Stimulated activated CD8-positive, alpha-beta memory T cell treated with anti-CD3 and anti-CD28 coated beads, Interleukin-7, amount 100 ng/mL, for 4 hours (primary cell): ENCODE measurements at places on chromosomes 5 and 9.

GRCh38 chr9:86470326-86470725 is 116.1 kb upstream of the TUT7 start:
- DNase-seq = no peak

GRCh38 chr5:126199467-126199866 is 223.7 kb upstream of the GRAMD2B start:
- DNase-seq = no peak

GRCh38 chr5:98917433-98917832 is 11.4 kb downstream of the CHD1 start:
- DNase-seq = no peak

DNA sequence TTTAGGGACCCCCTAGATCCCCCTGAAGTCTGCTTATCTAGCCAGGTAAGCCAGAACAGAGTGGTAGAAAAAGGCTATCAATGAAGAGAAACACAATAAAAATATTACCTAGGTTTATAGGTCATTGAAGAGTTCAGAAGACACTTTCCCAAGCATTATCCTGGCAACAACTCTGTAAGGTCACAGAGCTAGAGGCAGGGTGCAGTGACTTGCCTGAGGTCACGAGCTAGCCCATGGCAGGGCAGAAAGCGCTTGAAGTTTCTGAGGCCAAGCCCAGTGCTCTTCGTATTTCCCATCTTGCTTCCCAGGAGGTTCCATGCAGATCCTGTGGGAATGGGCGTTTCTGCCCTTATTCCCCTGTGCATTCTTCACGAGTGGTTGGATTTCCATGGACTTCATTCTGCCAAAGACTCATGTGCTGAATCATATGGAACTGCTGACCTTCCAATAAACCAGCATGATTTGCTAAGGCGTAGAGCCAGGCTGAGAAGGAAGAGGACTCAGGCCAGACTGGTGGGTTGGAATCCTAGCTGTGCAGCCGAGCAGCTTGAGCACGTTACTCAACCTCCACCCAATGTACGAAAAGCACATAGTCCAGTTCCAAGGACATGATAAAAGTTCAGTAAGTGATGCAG is 22.1 kb downstream of the TRMO start:
- DNase-seq = no peak

GRCh38 chr5:172554562-172554961 is 86.5 kb upstream of the NEURL1B start:
- no peak for DNase-seq

DNA sequence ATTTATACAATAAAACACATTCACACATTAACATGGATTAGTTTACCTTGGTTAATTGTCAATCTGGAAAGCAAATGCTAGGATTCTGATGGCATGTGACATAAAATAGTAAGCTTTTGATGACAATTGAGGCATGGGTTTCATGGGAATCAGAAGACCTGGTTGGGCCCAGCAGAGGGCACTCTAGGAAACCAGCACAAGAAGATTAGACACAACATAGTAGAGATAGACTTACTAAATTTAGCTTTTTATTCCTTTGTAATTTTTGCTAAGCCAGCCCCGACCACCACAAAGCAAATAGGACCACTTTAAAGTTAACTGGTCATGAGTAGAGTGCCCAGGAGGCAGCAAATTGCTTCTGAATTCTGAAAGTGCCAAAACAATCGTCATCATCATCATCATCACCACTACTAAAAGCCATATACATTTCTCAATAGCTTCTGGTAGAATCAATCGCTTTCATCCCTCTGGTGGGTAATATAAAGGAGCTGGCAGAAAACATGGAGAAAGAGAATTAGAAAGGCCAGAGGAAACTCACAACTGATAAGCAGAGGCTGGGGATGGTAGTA is 163.2 kb downstream of the ARRDC3 start:
- no peak for DNase-seq

- no peak for DNase-seq
Measured at GRCh38 chr9:37650299-37650872, 368 bp upstream of the FRMPD1 start.

- no peak for DNase-seq
Measured at GRCh38 chr5:78221964-78222451, 72.5 kb downstream of the AP3B1 start.

DNA sequence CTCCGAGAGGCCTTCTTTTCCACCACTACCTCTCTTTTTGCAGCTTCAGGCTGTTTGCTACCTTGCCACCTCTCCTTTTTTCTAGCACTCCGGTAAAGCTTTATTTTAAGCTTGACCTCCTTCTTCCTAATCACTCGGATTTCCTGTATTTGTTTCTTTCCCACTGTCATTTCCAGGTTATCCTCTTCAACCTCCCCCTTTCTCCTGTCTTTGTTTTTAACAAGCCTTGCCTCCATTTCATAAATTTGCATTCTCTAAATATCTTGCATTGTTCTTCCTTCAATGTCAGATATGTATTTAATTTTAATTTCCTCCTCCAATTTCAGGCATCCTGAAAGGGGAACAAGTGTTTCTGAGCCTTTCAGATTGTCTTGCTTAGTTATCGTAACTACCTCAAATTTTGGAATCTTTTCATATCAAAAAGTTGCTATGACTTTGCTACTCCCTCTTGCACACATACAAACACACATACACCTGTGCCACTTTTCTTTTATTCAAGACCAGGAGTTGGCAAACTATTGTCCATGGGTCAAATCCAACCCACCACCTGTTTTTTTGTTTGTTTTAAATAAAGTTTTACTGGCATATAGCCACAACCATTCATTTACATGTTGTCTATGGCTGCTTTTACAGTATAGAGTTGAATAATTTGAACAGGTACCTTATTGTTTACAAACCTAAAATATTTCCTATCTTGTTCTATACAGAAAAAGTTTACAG is 22.7 kb downstream of the DPYSL3 start:
- no peak for DNase-seq

DNA sequence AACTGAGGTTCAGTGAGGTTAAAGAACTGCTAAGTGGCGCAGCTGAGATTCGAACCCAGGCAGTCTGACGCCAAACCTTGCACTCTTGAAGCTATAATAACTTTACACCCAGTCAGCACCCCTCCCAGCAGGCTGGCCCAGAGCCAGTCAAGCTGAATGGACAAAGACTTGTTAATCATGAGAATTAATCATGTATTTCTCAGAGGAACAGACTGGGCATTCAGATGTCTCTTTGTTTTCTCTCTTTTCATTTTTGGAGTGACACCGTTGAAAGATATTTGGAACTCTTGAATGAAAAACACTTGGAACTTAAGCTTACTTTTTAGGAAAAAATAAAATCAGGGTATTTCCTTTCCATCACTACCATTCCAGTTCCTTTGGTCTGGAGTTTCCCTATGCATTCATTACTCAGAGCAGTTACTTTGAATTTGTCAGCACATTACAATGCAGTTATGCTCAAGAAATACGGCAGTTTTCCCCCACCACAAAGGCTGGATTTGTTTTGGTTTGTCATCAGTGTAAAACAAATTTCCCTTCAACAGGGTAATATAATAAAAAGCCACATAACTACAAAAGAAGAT is 22.6 kb upstream of the MAMDC2 start:
- DNase-seq = no peak

DNA sequence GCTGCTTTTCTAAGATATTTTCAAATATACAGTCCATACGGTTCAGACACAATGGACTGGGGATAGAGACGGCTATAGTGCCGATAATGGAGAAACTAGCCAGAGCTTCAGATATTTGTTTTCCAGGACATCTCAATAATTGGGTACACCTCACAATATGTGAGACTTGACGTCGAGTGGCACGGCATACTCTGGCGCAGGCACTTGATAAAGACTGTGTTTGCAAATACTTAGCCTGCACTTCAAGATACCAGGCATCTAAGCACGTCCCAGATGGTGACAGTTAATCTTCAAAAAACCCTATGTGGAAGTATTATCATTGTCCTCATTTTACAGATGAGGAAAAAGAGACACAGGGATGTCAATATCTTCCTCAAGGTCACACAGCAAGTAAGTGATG is 48.5 kb downstream of the SEMA5A start:
- DNase-seq = no peak

DNA sequence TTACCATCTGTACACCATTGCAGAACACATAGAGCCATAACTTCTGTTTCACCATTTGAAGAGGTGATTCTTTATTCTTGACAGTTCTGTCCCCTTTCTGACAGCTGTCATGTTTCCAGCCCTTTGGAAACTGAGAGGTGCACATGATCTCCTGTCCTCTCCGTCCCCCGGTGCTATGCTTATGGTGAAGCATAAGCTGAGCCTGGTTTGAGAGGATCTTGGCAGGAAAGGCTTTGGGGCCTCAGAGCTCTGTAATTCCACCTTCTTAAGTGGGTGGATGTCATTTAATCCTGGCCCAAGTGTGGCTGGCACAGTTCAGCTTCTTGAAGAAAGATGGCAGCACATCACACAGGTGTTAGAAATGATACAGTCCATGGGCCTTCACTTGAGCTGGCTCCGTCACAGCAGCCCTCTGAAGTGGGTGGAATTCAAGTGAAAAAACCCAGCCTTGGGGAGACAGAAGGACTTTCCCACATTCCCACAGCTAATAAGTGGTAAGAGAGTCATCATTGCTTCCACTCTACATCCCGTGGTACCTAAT is 30.7 kb upstream of the GRPEL2 start:
- DNase-seq = no peak

- DNase-seq = no peak
Measured at GRCh38 chr9:76725885-76726284, 38.4 kb upstream of the PCA3 start.

DNA sequence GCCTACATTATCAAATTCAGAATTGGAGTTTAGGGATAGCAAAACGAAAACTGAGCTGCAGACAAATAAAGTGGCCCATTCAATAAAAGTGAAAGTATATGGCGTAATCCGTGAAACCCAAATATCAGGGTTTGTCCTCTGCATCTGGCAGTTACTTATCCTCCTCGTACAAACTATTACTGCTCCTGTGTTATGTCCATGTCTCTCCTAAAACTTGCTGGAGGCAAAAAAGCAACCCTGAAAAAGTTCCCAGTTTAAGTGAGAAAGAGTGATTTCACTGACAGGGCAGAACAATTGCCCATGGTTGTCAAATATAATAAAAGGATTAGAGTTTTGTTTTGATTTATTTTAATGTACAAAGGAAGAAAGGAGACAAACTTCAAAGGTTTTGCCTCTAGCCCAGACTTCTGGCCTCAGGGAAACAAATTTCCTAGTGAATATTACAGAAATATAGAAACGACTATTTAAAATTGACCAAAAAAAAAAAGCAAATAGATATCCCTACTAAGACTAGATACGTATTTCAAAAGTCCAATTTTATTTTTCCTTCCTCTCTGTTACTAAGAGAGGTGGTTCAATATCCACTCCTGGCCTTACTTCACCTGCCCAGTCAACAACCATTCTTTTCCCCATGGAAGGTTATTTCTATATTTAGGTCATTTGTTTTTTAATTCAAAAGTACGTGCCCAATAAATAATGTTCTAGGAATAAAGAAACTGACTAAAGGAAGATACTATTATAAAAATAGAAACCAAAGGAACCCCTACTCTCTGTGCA is 50.0 kb downstream of the NFIB start:
- DNase-seq = no peak

DNA sequence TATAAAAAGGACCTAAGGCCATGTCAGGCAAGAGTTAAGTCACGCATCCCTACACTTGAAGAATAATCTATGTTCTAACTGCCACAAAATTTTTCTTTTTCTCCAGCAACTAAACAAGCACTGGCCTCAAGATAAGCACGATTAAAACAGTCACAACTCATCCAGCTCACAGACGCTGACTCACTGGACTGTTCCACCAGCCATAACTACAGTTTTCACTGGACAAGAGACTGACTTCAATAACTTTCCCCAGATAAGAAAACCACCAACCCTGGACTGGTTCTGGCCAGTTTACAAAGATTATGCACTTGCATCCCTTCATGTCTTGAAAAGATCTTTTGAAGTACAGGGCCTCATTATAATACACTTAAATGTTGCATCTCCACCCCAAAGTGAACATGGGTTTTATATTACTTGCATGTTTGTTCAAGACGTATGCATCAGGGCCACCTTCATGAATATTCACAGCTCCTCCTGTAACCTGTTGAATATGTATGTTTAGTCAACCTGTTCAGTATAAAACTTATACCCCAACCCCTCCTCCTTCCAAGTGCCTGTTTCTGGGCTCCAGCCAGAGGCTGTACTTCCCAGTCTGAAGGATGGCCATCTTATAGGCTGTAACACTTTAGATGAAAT is 129.3 kb upstream of the EPB41L4A start:
- DNase-seq = no peak

- no peak for DNase-seq
Measured at GRCh38 chr5:89229331-89230070, 346.5 kb upstream of the MEF2C start.

DNA sequence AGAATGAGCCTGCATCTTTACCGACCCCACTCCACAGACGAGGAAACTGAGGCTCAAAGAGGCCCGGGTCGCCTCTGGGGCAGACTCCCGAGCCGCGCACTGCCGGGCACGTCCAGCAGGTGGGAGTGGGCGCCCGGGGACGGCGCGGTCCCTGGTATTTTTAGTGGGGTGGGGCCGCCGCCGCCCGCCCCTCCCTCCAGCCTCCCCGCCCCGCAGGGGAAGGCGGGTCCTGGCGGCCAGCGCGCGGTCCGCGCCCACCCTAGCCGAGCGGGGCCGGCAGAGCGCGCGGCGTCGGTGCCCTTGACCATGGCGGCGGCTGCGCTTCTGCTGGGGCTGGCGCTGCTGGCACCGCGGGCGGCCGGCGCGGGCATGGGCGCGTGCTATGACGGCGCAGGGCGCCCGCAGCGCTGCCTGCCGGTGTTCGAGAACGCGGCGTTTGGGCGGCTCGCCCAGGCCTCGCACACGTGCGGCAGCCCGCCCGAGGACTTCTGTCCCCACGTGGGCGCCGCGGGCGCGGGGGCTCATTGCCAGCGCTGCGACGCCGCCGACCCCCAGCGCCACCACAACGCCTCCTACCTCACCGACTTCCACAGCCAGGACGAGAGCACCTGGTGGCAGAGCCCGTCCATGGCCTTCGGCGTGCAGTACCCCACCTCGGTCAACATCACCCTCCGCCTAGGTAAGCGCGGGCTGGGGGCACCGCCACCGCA is at the start of gene LAMC3:
TSS of gene LAMC3 (plus strand) at position 266 of the 710 bp plus-strand sequence. CDS start at position 307, 41 bp downstream.
- no peak for DNase-seq
